Activated CD8-positive, alpha-beta T cell treated with anti-CD3 and anti-CD28 coated beads for 36 hours (primary cell): ENCODE measurements at places on chromosomes 5 and 9. TPM values are rescaled to one million over a fixed set of nuclear protein-coding genes. Genes with fewer than 3 reads are reported as not detected.

GRCh38 chr5:135233477-135233876 lies 165.6 kb downstream of the MACROH2A1 start:
- no peak overlapping the region for H3K27ac ChIP-seq
- H3K4me3 ChIP-seq = no peak overlapping the region
- DNase-seq = no peak
- peaks cover 1% of the 10 kb centered on the region for H3K27me3 ChIP-seq

DNA sequence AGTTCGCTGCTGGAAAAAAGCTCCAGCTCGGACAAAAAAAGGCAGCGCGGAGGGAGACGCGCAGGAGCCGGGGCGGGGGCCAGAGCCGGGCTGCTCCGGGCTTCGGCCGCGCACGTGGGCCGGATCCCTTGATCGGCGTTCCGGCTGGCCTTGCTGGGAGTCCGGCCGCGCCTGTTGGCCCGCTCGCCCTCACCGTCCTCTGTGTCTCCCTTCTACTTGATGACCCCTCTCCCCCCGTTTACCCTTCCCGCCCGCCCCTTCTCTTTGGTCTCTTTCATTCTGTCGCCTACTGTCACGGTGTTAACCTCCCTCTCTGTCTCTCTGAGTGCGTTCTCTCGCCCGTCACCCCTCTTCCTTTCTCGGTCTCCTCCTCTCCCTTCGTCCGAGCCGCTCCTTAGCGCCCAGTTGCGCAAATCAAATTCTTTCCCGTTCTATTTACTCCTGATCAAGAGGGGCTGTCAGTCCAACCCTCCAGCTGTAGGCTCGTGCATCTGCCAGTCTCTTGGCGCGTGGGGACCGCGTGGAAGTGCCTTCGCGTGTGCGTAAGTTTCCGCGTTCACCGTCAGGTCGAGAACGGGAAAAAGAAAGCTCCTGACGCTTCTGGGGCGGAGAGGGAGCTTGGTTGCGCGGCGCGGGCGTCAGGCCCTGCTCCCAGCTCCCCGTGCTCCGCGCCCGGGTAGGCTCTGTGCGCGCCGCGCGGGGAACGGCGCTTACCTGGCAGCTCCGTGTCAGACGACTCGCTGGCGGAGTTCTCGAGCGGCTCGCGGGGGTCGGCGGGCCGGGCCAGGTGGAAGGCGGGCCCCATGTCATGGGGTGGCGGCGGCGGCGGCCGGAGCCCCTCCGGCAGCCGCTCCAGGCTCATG lies 798 bp downstream of the PITX1 start:
- H3K27me3 ChIP-seq = peaks cover 77% of the 10 kb centered on the region
- peak overlapping the region; percentile 62 for H3K4me3 ChIP-seq
- H3K27ac ChIP-seq = no peak overlapping the region
- H3K36me3 ChIP-seq = no peaks in the 10 kb centered on the region

DNA sequence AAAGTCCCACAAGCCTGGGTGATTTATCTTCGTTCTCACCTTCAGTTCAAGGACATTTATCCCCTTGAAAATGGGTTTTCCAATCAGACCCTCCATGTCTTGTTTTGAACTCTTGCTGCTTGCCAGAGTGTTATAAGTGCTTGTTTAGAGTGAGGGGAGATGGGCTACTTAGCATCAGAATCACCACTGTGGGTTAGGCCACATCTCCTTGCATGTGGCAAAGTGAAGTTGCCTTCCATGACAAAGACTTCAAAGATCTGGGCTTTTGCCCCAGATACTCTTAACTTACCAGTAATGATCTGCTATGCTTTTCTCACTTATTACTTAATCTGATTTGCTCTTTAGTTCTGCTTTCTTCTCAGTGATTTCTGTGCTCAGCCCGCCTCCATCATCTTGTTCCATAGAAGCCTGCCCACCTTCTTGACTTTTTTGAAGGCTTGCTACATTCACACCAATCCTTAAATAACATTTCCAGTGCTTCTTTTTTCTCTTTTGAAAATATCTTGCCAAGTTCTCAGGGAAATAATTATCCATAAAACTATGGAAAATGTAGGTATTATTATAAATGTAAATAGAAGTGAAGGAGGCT lies 39.0 kb downstream of the GPR21 start:
- DNase-seq = no peak
- H3K27ac ChIP-seq = no peak overlapping the region
- peaks cover 1% of the 10 kb centered on the region for H3K4me1 ChIP-seq

GRCh38 chr9:29144476-29144875 lies 1571.2 kb upstream of the C9orf72 start:
- no peak overlapping the region for H3K4me3 ChIP-seq
- no peaks in the 10 kb centered on the region for H3K36me3 ChIP-seq
- H3K27ac ChIP-seq = no peak overlapping the region
- no peaks in the 10 kb centered on the region for H3K27me3 ChIP-seq
- DNase-seq = no peak

Gene DOCK8
- 163 TPM for total RNA-seq

GRCh38 chr5:51033215-51033614 lies 350.0 kb upstream of the ISL1 start:
- H3K27me3 ChIP-seq = peaks cover 2% of the 10 kb centered on the region
- H3K36me3 ChIP-seq = no peaks in the 10 kb centered on the region
- H3K4me3 ChIP-seq = no peak overlapping the region
- no peaks in the 10 kb centered on the region for H3K4me1 ChIP-seq
- no peak for DNase-seq
- H3K27ac ChIP-seq = no peak overlapping the region

- peak within 1 kb of the TSS; percentile 98 for H3K27ac ChIP-seq
- peak; percentile 95 for DNase-seq
- H3K4me3 ChIP-seq = peak within 1 kb of the TSS; percentile 98
- H3K36me3 ChIP-seq = peaks cover 32% of the 10 kb centered on the region
- peaks cover 4% of the 10 kb centered on the region for H3K27me3 ChIP-seq
- peaks cover 26% of the 10 kb centered on the region for H3K4me1 ChIP-seq
Measured at GRCh38 chr5:44808435-44809214, at the start of gene MRPS30. Gene MRPS30 (plus strand): TSS chr5:44808947. CDS start chr5:44808963, 16 bp downstream.

GRCh38 chr9:35341021-35341420 lies 148.9 kb upstream of the RUSC2 start:
- H3K27ac ChIP-seq = no peak overlapping the region
- no peak for DNase-seq
- H3K36me3 ChIP-seq = no peaks in the 10 kb centered on the region
- H3K27me3 ChIP-seq = peaks cover 11% of the 10 kb centered on the region
